ENCODE measurements at places on chromosomes 7 and 10. TPM values are rescaled to one million over a fixed set of nuclear protein-coding genes. Genes with fewer than 3 reads are reported as not detected.
A peak's percentile ranks its signal among the peaks of the same experiment; 100 is the strongest.

The LRRD1 gene
- total RNA-seq = 0.40 TPM

The OR2A42 gene
- total RNA-seq = 0.34 TPM

The OPN1SW gene
- total RNA-seq = not detected

The FAM131B gene
- total RNA-seq = 0.99 TPM

The FAM180A gene
- total RNA-seq = 5.1 TPM

The DENND2A gene
- 9.8 TPM for total RNA-seq

The EXOSC1 gene
- 34.4 TPM for total RNA-seq

The AP3M1 gene
- total RNA-seq = 37.9 TPM

- H3K4me1 ChIP-seq = no peaks in the 10 kb centered on the region
- DNase-seq = no peak
- no peaks in the 10 kb centered on the region for H3K27me3 ChIP-seq
- no peaks in the 10 kb centered on the region for H3K36me3 ChIP-seq
Measured at GRCh38 chr7:64509583-64509982, 53.3 kb downstream of the ZNF680 start.

DNA sequence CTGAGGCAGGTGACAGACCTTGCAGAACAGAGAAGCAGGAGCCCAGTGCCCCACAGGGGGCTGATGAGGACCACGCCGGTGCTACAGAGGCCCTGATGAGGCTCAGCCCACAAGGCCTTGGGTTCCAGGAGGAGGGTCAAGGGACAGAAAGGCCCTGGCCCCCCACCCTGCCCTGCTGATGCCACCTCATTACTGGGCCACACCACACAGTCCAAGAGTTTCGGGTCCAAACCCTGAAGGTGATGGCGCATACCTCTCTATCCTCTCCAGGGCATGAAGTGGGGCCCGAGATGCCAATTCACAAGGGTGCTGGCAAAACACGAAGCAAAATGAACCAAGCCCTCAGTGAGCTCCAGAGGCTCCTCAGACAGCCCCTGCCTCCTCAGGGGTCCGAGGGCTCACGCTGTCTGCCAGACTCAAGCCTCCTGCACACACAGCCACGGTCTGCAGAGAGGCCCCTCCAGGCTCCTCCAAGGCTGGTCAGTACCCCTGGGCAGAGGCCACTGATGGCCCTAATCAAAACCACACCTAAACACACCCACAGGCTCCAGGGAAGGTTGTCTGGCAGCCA, 32.3 kb downstream of the RASGEF1A start:
- H3K27me3 ChIP-seq = no peaks in the 10 kb centered on the region
- no peaks in the 10 kb centered on the region for H3K4me1 ChIP-seq
- no peak overlapping the region for H3K4me3 ChIP-seq
- peak; percentile 19 for DNase-seq
- no peaks in the 10 kb centered on the region for H3K36me3 ChIP-seq
- no peak overlapping the region for H3K27ac ChIP-seq

DNA sequence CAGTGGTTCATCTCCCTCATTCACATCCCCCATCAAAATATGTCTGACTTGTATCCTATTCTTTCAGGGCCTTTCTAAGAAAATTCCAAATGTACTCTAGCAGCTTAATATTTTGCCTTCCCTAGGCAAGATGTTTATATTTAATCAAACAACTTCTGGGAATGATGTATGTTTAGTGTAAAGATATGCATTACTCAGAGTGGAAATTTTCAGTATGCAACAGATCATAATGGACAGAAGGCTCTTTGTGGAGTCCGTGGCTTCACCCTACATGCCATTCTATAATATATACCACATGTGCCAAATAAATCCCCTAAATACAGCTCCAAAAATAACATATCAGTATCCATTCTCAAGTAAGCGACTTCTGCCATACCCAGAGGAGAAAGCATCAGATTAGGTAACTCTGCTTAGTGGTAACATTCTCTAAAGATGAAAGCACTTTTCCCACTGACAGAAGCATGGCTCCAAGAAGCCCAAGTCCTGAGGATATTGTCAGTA, 316.6 kb downstream of the KCNMA1 start:
- no peak overlapping the region for H3K27ac ChIP-seq
- H3K4me1 ChIP-seq = no peaks in the 10 kb centered on the region
- H3K36me3 ChIP-seq = no peaks in the 10 kb centered on the region
- no peak for DNase-seq
- H3K4me3 ChIP-seq = no peak overlapping the region

DNA sequence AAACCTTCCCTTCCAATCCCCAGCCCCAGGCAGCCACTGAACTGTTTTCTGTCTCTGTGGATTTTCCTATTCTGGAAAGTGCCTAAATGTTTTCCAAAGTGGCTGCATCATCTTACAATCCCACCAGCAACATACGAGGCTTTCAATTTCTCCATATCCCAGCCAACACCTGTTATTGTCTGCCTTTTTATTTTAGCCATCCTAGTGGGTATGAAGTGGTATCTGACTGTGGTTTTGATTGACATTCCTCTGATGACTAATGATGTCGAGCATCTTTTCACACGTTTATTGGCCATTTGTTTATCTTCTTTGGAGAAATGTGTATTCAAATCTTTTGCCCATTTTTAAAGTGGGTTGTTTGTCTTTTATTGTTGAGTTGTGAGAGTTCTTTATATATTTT, 6.2 kb upstream of the SMC3 start:
- H3K27me3 ChIP-seq = no peaks in the 10 kb centered on the region
- no peaks in the 10 kb centered on the region for H3K4me1 ChIP-seq
- no peak overlapping the region for H3K4me3 ChIP-seq
- no peak for DNase-seq

GRCh38 chr7:96013836-96014235, 241.5 kb downstream of the DYNC1I1 start:
- no peak for DNase-seq
- H3K27ac ChIP-seq = no peak overlapping the region
- no peaks in the 10 kb centered on the region for H3K27me3 ChIP-seq
- H3K4me1 ChIP-seq = no peaks in the 10 kb centered on the region

- no peaks in the 10 kb centered on the region for H3K27me3 ChIP-seq
- no peaks in the 10 kb centered on the region for H3K36me3 ChIP-seq
- H3K4me1 ChIP-seq = no peaks in the 10 kb centered on the region
Measured at GRCh38 chr7:19899529-19899928, 126.1 kb upstream of the TMEM196 start.

- H3K4me1 ChIP-seq = no peaks in the 10 kb centered on the region
- H3K27ac ChIP-seq = no peak overlapping the region
- H3K4me3 ChIP-seq = no peak overlapping the region
- no peaks in the 10 kb centered on the region for H3K27me3 ChIP-seq
- no peaks in the 10 kb centered on the region for H3K36me3 ChIP-seq
Measured at GRCh38 chr10:61338146-61338545, 115.0 kb downstream of the TMEM26 start.

- H3K27ac ChIP-seq = no peak overlapping the region
- H3K4me3 ChIP-seq = no peak overlapping the region
- H3K4me1 ChIP-seq = peaks cover 4% of the 10 kb centered on the region
- H3K36me3 ChIP-seq = no peaks in the 10 kb centered on the region
- H3K27me3 ChIP-seq = no peaks in the 10 kb centered on the region
Measured at GRCh38 chr10:101215397-101216206, 13.7 kb downstream of the LBX1 start.

DNA sequence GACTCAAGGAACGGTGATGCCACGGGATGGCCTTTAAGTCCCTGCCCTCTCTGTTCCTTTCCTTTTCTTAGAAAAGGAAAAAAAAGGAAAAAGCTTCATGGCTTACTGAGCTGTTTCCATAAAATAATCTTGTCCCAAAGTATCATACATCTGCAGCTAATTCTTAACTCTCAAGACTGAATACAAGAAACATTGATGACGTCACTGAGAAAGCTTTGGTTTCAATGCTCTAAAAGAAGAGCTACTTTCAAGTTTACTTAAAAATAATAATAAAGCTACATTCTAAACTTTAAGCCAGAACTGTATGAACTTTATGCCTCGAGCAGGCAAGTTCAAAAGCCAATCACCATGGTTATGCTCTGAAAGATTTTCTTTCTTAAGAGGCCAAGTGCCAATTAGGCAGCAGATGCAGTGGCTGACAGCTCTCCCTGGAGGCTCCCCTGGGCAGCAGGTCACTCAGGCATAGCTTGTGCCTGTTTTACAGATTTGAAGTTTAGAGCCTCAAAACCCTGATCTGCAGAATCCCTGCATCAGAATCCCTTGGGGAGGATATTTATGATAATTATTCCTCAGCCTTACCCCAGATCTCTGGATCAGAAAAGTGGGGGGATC, 165.0 kb downstream of the CHN2 start:
- no peak for DNase-seq
- no peaks in the 10 kb centered on the region for H3K4me1 ChIP-seq
- H3K36me3 ChIP-seq = no peaks in the 10 kb centered on the region

- no peaks in the 10 kb centered on the region for H3K27me3 ChIP-seq
- peaks cover 17% of the 10 kb centered on the region for H3K4me1 ChIP-seq
- DNase-seq = no peak
Measured at GRCh38 chr7:140537750-140538482, 58.6 kb upstream of the MKRN1 start.

GRCh38 chr7:155713384-155713783, 68.9 kb downstream of the RBM33 start:
- H3K27ac ChIP-seq = no peak overlapping the region
- DNase-seq = no peak
- H3K36me3 ChIP-seq = no peaks in the 10 kb centered on the region
- peaks cover 1% of the 10 kb centered on the region for H3K4me1 ChIP-seq
- H3K27me3 ChIP-seq = no peaks in the 10 kb centered on the region

All from ovary (tissue), 10 donors.